ENCODE measurements at places on chromosomes 13 and 19.

GRCh38 chr13:48281556-48281955, 22.0 kb upstream of the RB1 start:
- DNase-seq: no peak

- no peak for DNase-seq
Measured at GRCh38 chr13:23472189-23472588, 38.7 kb upstream of the SACS start.

- DNase-seq: no peak
Measured at GRCh38 chr19:2659856-2660432, 42.5 kb downstream of the GNG7 start.

DNA sequence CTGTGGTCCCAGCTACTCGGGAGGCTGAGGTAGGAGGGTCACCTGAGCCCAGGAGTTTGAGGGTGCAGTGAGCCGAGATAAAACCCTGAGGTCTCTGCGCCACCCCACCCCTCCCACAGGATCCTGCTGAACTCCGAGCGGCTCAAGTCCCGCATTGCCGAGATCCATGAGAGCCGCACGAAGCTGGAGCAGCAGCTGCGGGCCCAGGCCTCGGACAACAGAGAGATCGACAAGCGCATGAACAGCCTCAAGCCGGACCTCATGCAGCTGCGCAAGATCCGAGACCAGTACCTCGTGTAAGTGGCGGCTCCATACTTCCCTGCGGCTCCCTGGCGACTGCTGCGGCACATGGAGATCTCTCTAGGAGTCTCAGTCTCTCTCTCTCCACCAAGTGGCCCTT, 6.6 kb upstream of the IFI30 start:
- DNase-seq: no peak

DNA sequence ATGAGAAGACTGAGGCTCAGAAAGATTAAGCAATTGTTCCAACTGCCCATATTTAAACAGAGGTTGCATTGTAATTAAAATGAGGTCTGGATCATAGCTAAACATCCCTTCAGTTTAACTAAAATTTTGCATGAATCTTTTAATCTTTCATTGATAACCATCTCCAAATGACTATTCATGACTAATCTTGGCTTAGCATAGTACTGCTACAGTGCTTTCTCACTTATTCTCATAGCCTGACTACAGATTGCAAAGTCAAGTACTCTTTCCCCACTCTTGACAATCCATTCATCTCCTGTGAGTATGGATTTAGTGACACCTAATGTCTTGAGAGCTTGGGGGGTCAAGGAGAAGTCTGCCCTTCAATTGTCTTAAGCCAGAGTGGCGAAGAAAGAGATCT, 258.4 kb downstream of the RFC3 start:
- DNase-seq: no peak

DNA sequence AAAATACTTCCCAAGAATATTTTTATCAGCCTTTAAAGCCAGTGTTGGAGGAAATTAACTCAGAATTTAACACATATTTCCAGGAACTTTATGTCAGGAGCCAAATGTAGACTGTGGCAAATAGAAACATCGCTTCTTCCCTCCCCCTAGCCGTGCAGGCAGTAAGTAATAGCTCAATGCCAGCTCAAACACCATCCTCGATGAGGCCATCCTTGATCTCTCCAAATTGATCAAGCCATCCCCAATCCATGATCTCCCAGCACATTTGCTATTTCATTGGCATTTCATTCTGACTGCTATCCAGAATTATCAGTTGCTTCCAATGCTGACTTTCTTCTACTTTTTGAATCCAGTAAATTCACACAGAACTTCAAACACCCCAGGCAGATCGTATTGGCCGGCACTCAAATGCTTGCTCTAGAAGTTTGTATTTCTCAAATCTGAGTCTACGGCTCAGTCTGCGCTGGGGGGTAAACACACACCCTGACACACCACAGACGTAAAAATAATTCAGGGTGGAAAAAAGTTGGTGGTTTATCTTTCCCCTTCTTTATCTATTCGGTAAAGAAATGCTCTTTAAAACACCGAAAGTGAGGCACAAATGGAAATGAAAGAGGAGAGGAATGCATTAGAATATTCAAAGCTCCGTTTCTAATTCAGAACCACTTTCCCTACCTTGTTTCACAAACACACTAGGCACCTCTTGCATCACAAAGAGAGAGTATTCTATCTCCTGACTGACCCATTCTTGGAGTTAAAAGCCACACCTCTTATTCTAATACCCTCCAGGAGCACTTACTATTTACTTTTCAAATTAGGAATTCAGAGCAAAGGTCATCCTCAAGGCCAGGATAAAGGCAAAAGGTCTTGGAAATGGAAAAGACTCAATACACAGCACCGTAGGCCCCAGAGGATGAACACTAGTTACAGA, 991 bp downstream of the OBI1 start:
- DNase-seq: no peak

GRCh38 chr13:99322297-99323103, 15.3 kb upstream of the GPR183 start:
- no peak for DNase-seq

DNA sequence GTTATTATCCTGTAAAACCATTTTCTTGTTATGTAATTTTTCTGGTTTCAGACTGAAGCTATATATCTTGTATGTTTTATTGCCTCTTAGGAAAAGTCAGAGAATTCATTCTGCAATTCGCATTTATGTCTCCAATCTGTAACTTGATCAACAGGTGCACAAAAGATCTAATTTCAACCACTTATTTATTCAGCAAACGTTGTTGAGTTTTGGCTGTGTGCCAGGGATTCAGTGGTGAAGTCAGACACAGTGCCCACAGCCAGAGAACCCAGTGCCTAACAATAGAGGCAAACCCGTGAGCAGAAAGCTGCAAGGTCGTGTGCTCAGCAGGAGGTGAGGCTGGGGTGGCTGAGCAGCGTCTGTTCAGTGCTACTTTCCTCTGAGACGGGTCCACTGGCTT, 119.5 kb upstream of the MCF2L start:
- DNase-seq: peak; percentile 97

- no peak for DNase-seq
Measured at GRCh38 chr19:50365434-50366306, at the start of gene NAPSA. Gene NAPSA (minus strand): TSS chr19:50365639. CDS start chr19:50365621, 18 bp downstream.

DNA sequence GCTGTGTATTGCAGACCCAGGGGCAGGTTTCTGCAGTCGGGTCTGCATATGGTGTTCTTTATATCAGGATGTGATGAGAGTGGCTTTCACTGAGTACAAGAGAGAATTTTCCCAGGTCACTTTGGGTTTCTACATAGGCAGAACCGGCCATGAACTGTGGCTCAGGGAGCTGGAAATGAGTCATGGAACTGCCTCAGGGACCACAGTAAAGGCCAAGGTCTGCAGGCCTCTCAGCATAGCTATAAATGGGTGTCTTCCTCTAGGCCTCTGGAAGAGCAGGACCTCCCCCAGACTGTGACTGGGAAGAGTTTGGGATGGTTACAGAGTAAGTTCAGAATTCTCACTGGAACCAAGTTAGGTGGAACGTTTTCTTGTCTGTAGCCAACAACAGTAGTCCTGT, 51.8 kb upstream of the ZNF681 start:
- no peak for DNase-seq

GRCh38 chr13:81639984-81640582, 1299.2 kb upstream of the SPRY2 start:
- DNase-seq: no peak

- no peak for DNase-seq
Measured at GRCh38 chr13:46507981-46508380, 45.0 kb upstream of the LRCH1 start.

GRCh38 chr19:44592451-44592890, 20.9 kb upstream of the IGSF23 start:
- DNase-seq: no peak

- DNase-seq: peak; percentile 44
Measured at GRCh38 chr19:16143399-16144215, at the start of gene HSH2D. Gene HSH2D (plus strand): TSS chr19:16143685. CDS start chr19:16148751, 5,066 bp downstream.

GRCh38 chr13:99875391-99875790, 96.2 kb downstream of the ZIC5 start:
- DNase-seq: no peak
